ENCODE measurements at places on chromosomes 2 and 18.

DNA sequence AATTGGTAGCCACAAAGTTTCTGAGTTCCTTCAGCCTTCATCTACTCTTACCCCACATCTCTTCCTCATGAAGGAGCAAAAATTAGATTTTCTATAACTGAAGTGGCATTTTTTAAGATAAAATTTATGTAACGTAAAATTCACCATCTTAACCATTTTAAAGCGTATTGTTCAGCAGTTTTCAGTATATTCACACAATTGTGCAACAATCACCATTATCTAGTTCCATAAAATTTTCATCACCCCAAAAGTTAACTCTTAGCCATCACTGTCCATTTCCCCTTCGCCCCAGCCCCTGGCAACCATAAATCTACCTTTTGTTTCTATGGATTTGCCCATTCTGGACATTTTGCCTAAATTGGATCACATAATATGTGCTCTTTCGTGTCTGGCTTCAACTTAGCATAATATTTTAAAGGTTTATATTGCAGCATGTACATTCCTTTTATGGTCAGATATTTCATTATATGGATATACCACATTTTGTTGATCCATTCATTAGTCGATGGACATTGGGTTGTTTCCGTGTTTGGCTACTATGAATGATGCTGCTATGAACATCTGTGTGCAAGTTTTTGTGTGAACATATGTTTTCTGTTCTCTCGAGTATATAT, 44.6 kb downstream of the ATIC start:
- DNase-seq, result no peak

DNA sequence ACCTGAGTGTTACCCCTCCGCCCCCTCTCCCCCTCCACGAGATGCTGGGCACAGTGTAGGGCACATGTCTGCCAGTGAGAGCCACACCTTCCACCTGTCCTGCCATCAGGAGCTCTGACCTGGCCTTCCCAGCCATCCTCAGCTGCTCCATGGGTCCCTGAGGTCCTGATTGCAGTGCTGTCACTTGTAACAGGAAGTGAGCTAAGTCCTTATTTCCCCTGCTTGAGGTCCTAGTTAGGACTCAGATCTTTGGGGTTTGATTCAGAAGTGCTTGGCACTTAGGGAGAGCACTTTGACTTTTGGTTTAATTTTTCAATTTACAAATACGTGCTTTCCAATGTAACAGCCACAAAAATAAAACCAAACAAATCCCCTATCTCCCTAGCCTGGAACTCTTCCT, 125.5 kb downstream of the WDSUB1 start:
- DNase-seq, result no peak

DNA sequence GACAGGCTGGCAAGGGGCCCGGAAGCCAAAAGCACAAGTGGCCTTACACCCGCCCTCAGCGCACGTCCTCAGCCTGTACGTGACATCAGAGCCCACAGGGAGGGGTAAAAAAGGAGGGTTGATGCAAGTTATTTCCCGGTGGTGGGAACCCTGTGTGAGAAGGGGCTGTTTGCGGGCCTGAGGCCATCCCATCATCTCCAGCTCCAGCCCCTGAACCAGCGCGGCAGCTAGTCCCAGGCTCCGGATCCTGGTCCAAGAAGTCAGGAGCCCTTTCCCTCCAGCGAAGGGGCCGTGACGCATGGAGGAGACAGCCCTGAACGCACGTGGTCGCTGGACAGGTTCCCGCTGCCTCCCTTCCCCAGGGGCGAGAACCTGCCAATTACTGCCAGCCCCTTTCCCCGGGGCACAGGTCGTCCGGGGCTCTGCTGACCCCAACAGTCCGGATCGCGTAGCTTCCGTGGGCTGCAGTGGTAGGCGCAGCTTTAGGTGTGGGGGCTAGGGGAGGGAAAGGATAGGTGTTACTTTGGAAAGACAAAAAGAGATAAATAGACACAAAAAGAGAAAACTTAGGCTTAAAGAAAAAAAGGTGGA, 1.3 kb upstream of the LRP2 start:
- no peak for DNase-seq

GRCh38 chr2:127220102-127220767, at the start of gene CYP27C1:
Gene CYP27C1 (minus strand): TSS chr2:127220299. CDS start chr2:127220270, 29 bp downstream.
- DNase-seq, result no peak

DNA sequence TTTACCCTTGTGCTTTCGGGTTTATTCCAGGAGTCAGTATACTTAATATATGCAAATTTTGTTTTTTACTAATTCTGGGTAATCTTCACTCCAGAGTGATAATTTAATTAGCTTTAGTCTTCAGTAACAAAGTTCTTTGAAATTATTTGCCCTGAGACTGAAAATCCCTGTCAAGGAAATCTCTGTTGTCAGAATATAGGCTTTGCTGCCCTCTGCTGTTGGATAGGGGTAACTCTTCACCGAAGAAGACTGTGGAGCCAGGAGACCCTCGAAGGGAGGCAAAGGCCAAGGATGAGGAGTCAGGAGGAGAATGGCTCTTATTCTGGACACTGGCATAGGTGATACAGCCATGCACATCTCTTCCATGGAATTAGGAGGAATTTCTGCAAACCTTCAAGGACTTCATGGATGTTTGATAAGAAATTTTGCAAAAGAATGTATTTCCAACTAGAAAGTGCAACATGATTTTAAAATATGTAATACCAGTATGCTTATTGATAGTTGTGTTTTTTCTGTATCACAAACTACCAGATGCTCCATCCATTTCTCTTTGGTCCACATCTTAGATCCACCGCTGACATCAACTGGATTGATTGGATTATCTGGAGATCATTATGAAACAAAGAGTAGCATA, 182.3 kb downstream of the RDH14 start:
- DNase-seq, result no peak

DNA sequence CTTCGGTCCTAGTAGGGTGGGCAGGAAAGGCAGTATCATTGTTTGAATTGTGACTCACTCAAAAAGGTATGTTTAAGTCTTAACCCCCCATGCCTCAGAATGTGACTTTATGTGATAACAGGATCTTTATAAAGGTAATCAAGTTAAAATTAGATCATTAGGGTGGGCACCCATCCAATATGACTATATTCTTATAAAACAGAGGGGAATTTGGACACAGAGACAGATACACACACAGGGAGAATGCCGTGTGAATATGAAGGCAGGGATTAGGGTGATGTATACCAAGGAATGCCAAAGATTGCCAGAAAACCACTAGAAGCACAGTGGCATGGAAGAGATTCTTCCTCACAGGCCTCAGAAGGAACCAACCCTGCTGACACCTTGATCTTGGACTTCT, 281.8 kb downstream of the CLIP4 start:
- DNase-seq, result no peak

GRCh38 chr2:231795525-231796327, 9.5 kb downstream of the COPS7B start:
- no peak for DNase-seq

GRCh38 chr2:13067508-13067907, 350.8 kb downstream of the TRIB2 start:
- no peak for DNase-seq

DNA sequence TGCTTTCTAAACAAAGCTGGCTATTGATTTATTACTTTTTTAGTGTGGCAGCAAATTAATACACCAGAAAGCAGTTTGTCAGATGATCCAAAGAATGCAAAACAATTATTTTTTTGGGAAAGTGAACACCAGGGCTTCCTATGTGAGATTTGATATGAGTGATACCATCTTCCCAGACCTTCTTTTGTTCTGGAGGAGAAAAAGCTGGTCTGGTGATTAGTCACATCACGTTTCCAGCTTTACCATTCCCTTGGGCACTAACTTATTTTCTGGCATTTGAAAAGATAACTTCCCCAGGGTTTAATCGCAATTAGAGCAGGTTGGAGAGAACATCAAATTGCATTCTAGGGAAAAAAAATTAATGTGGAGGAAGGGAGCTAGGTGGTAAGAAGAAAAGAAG, 182.9 kb upstream of the TANK start:
- no peak for DNase-seq

DNA sequence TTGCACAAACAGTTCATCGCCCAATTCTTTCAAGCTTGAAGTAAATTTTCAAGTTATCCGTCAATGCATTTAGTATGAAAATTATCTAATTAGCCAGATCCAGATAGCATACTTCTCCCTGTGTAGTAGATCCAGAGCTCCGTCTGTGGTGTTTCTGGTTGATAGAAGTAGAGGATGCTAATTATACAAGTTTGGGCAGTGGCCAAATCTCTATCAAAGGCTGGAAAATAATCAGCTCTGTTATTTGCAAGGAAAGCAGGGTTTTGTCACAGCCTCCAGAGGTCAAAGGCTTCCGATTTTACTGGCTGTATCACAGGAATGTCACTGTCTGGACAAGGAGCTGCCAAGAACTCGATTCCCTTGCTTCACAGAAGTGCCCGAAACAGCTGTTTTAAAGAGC, 28.6 kb downstream of the LRRC30 start:
- DNase-seq, result no peak

GRCh38 chr2:214077727-214078126, 333.1 kb upstream of the VWC2L start:
- no peak for DNase-seq

GRCh38 chr2:37456479-37456878, 112.0 kb downstream of the QPCT start:
- no peak for DNase-seq

GRCh38 chr2:98702127-98702802, 28.7 kb downstream of the MGAT4A start:
- no peak for DNase-seq

DNA sequence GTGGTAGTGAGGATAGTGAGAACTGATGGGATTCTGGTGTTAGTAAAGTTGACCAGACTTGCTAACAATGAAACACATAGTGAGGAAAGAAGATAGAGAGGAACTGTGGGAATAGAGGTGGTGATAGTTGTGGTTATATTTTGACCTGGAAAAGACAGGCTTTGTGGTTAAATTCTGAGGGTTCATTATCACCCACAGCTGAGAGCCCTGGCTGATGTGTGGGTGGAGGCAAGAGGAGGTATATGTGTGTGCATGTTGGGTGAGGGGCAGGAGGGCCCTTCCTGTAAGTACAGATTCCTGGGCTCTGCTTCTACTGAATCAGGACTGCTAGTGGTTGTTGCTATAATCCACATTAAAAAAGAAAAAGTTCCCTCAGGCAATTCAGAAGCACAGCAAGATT, 26.2 kb upstream of the TMEM163 start:
- no peak for DNase-seq

DNA sequence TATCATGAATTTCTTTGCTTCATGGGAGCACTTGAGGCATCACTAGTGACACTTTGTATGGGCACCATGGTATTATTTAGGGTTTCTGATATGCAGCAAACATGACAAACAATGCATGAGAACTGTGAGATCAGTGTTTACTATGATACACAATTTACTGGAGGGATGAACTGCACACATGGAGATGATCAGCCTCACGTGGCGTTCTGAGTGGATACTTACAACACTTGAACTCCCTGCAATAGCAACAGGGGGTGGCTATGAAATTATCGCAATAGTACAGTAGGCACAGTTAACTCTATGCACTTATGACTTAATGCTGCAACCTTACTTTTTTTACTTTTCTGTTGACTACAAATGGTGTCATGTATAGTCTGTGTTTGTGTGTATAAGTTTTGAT, 18.5 kb upstream of the UGT1A8 start:
- DNase-seq, result no peak

DNA sequence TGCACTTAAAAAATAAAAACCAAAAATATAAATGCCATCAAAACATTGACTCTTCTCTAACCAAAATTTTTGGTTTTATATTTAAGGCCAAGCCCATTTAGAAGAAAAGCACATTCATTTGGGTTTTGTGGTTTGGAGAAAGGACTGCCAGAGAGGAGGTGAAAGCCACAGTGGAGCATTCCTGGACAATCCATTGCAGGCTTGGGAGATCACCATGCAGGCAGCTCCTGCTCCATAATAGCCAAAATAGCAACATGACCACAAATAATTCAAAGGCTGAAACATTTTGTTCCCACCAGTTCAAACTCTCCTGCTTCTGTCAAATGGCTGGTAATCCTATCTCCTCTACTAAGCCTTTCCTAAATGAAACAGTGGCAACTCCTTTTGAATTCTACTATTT, 73.5 kb downstream of the GALNT3 start:
- DNase-seq, result no peak

DNA sequence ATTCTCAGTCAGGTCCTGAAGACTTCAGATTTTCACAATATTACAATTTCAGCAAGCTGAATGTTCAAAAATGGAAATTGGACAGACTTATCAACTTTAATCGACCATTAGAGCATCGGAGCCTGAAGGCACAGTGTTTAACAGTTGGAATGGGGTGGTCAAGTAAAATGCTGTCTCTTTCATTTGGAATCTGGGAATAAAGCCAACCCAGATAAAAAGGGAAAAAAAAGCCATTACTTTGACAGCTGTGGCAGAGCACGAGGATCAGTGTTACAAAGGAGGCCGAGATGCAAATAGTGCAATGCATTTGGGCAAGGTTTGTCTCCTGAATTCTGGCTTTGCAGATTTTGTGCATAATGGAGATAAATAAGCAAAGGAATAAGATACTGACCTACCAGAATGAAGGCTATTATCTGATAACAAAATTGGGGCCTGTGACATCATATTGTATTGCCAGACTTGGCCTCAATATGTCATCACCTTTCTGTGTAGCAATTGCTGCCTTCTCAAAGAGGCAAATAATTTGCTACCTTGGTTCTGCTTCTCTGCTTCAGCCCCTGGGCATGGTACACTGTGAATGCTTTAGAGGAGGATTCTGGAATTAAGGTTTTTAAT, 277.5 kb upstream of the KLHL29 start:
- DNase-seq, result no peak

- DNase-seq, result no peak
Measured at GRCh38 chr2:130156624-130157004, 11.7 kb upstream of the CCDC74B start.

DNA sequence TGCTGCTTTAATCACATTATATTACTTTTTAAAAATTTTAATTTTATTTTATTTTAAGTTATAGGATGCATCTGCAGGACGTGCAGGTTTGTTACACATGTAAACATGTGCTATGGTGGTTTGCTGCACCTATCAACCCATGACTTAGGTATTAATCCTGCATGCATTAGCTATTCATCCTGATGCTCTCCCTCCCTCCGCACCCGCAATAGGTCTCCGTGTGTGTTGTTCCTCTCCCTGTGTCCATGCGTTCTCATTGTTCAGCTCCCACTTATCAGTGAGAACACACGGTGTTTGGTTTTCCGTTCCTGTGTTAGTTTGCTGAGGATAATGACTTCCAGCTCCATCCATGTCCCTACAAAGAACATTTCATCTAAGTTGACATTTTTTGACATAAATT, 283.2 kb downstream of the CYRIA start:
- DNase-seq, result no peak

DNA sequence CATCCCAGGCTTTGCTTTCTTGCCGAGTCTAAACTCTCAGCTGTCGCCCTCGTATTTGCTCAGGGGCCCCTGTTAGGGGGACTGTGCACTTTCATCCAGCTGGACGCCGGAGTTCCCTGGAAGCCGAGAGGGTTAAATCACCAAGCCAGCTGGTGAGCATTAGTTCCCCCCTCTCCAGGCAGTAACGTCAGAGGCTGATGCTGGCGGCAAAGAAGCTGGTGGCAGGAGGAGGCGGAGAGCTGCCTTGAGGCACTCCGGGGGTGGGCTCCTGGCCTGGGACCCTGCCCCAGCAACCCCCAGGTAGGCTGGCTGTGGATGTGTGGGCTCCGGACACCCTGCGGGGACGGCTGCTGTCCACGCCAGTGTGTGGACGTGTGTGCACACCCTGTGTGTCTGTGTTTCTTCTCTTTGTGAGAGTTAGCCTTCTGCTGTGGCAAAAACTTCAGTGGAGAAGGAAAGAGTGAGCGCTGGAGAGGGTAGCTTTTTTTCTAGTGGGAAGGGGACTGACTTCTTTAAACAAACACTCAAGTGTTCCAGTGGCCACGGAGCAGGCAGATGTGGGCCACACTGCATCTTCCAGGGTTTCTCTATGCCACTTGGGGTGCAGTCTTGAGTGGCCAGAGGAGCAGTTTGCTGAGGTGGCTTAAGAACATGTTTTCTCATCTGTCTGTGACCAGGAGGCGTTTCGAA, 84.7 kb downstream of the GLI2 start:
- no peak for DNase-seq
